GF-D8 (cell line): ENCODE measurements at places on chromosomes 11 and 22.

DNA sequence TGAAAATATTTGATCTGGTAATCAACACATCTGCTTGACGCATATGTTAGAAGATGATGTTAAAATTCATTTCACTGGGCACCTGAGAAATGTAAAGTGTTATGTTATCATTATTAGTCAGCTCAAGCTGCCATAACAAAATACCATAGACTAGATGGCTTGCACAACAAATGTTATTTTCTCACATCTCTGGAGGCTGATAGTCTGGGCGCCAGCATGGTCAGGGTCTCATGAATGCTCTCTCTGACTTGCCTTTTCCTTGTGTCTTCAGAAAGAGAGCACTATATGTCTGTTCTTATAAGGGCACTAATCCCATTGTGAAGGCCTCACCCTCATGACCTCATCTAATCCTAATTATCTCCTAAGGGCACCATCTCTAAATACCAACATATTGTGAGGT is 435.3 kb downstream of the NELL1 start:
- DNase-seq = no peak

DNA sequence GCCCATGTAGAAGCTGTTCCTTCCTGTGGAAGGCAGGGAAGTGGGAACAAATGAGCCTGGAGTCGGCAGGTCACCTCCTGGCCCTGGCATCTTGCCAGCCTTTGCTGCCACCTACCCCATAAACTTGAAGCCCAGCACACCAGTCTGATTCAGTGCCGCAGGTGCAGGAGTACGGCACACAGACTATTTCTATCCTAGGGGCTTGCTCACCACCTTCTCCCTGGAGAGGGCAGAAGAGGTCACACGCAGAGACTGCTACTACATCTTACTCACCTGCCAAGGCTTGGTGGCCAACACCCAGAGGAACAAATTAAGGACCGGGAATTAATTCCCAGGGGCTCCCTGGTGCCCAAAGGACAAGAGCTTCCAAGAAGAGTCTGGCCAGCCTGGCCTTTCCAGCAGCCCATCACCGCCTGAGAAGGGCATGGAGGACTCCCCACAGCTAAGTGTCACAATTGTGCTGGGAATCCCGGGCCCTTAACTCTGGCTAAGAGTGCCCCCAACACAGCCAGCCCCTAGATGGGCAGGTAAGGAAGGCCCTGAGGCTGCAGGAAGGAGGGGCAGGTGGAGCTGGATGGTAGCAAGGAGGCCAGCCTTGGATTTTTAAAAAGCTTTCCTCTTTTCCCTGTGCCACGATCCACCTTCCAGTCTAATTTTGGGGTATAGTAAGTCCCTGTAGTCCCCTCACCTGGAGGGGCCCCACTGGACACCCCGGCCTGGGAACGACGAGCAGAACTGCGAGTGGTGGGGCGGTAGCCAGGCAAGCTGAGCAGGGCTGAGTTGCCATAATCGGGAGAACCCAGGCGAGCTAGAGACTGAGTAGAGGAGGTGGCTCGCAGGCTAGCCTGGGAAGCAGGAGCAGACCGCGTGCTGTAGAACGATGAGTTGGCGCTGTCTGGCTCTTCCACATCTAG is 6.9 kb downstream of the IL18BP start:
- no peak for DNase-seq

- DNase-seq = no peak
These were observed 16.1 kb downstream of the MYRF start for GRCh38 chr11:61768376-61769076.

- no peak for DNase-seq
These were observed 1075.0 kb downstream of the BRD1 start for GRCh38 chr22:48752451-48753380.

GRCh38 chr11:125957618-125958332 is 11.9 kb downstream of the VSIG10L2 start:
- DNase-seq = no peak

- no peak for DNase-seq
These were observed 3.9 kb upstream of the CDC42EP2 start for GRCh38 chr11:65310736-65311135.
